ENCODE measurements at places on chromosomes 11 and 22.

DNA sequence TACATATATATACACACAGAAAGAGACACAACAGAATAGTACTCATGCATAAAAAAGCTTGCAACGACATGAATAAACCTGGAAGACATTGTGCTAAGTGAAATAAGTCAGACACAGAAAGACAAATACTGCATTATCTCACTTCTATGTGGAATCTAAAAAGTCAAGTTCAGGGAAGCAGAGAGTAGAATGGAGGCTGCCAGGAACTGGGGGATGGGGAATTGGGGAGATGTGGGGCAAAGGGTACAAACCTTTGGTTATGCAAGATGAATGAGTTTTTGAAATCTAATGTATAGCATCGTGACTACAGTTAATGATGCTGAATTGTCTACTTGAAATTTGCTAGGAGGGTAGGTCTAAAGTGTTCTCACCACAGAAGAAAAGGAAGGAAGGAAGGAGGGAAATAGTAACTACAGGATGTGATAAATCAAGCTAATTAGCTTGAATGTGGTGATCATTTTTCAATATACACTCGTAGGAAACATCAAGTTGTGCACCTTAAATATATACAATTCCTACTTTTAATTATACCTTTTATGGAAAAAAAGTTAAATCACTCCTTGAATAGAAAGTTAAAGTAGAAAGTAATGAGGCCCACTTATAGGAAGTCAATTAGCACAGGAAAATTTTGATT, 33.8 kb downstream of the MMP13 start:
- no peak for DNase-seq

GRCh38 chr11:101321222-101321621, 191.6 kb upstream of the PGR start:
- no peak for DNase-seq

GRCh38 chr22:18083406-18083805, 5.6 kb downstream of the PEX26 start:
- no peak for DNase-seq

DNA sequence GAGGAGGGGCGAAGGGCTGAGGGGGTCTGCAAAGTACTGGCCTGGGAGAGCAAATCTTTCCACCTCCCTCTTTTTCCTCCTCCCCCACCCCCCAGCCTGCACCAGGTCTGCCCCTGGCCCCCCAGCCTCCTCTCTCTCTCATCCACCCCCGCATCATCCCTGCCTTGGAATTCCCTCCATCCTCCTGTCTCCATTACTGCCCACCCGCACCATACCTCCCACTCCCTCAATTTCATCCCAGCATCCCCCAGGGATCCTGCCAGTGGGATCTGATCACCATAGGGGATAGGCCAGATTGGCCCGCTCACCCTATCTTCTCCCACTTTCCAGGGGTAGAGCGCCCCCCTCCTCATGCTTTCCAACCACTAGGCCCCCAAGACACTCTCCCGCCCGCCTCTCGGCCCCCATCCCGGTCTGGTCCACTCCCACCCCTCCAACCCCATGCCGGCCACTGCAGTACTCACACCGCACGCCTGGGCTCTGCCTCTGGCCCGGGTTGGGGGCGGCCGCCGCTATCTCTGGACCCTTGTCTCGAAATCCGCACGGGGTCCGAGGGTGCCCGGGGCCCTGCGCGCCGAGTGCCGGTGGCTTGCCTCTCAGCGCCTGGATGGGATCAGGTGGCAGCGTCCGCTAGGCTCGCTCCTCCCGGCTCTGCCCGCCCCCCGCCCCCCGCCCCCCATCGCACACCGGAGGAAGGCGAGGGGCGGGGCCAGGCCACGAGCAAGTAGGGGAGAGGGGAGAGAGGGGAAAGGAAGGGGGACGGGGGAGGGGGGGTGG, at the start of gene GAL3ST3:
Gene GAL3ST3 (minus strand): TSS at position 615 of the 777 bp plus-strand sequence. CDS start 3,746 bp downstream, outside the sequence.
- DNase-seq, result no peak

- no peak for DNase-seq
Observed at GRCh38 chr11:110077346-110077745, 15.8 kb upstream of the ZC3H12C start.

DNA sequence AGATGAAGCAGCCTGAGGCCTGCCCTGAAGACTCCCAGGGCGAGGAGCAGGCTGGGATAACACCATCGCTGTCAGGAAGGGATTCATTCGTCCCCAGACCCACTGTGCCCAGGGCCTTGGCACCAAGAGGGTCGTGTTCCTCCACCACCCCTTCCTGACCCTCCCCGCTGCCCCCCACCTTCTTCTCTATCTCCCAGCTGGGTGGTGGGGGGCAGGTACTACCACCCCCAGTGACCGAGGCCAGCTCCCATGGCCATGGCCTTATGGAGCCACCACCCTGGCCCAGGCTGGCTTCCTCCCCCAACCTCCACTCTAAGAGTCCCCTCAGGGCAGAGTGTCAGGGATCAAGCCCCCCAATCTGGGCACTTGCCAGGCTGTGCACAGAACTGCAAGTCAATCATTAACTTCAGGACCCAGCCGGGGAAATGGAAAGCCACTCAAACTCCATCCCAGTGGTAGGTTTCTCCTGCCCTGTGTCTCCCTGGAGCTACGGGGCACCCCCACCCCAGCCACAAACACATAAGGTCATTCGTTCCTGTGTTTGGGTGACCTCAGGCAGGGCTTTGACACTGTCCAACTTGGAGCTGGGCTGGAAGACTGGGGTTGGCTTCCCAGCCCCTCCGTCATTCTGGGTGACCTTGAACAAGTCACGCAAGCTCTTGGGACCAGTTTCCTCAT, 33.3 kb upstream of the WNT11 start:
- DNase-seq, result no peak

- peak; percentile 78 for DNase-seq
Observed at GRCh38 chr11:45843158-45843924, 3.9 kb upstream of the CRY2 start.

- DNase-seq, result no peak
Observed at GRCh38 chr22:43337385-43337784, 5.8 kb downstream of the SCUBE1 start.

- no peak for DNase-seq
Observed at GRCh38 chr11:67117176-67117575, 1.9 kb upstream of the KDM2A start.

DNA sequence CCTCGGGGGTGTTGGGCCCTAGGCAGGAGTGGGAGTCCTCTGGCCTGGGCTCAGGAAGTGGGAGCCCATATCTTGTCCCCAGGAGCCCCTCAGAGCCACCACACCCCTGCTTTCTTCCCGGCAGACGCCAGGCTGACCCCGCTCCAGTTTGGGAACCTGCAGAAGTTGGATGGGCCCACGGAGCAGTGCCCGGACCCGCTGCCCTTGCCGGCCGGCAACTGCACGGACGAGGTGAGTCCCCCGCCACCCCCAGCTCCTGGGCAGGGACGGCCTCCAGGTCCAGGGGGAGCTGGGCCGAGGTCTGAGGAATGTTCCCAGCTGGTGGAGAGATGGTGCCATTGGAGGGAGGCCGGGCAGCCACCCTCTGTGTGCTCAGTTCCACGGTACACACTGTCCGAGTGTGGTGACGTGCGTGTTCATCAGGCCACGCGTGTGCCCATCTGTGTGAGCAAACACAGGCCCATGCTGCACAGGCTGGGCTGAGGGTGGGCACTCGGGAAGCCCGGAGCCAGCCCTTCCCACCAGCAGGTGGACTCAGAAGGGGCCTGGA, 4.8 kb downstream of the MUC5B start:
- DNase-seq, result no peak

DNA sequence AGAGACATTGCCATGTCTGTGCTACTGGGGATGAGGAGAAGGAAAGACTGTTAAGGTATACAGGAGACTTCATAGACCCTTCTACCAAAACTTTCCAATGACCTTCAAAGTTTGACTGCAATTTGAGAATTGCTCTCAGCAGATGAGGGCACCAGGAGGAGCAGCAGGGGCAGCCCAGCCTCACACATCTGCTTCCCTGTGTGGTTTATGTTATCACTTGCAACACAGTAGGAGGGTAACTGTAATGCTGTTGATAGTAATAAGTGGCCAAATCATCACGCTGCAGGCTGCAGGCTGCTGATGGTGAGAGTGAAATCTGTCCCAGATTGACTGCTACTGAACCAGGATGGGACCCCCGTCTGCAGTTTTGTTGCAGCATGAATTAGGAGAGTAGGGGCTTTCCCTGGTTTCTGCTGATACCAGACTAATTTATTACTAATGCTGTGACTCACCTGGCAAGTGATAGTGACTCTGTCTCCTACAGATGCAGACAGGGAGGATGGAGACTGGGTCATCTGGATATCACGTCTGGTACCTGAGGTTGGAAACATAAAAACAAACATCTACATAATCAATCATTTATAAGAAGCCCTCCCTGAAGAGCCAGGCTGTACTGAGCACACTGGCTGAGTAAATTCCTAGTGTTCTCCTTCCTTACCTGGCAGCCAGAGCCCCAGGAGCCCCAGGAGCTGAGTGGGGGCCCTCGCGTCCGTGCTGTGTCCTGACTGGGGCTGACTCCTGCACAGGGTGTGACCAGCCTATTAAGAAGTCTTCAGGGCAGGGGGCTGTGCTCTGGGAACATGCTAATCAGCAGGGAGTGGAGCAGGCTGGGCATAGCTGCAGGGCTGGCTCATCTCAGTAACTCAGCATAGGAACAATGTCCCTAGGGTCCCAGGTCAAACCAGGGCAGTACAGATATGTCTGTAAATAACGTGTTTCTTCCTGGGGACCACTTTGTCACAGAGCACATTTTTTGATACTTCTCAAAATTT, 74.4 kb downstream of the GAB4 start:
- DNase-seq, result no peak

DNA sequence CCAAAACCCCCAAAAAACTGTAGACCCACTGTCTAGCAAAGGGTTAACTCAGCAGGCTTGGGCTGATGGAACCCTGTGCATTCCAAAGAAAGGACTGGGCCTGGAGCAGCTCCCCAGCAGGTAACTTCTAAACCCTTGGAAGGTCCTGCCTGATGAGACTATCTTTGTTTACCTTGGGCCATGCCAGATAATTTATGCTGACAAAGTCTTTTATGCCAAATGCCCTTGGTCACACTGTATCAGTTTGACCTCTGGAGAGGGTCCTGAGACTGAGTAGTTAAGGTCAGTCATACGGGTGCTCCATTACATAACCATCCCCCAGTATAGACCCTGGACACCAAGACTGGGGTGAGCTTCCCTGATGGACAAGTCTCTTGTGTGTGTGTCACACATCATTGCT, 21.9 kb upstream of the DNAL4 start:
- no peak for DNase-seq

DNA sequence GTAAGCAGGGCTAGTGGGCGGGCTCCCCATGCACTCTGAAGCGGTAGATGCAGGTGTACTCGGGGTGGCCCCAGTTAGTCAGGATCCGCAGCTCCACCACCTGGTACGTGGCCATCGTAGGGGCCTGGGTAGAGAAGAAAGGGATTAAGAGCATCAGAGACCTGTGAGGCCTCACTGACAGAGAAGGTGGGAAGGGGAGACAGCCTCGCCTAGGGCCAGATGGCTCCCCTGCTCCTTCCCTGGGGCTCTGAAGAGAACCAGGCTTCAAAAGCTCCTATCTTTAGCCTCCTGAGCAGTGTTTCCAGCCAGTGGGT, 19.6 kb downstream of the SUN2 start:
- DNase-seq, result no peak
